Activated CD4-positive, alpha-beta T cell treated with anti-CD3 and anti-CD28 coated beads for 4 hours (primary cell): ENCODE measurements at places on chromosomes 1 and 21.

GRCh38 chr1:167722152-167722869, 529 bp downstream of the MPZL1 start:
- no peak for DNase-seq

- no peak for DNase-seq
These were observed 97.9 kb upstream of the HOOK1 start for GRCh38 chr1:59716832-59717231.

- DNase-seq, result no peak
These were observed 65.1 kb downstream of the CLIC6 start for GRCh38 chr21:34733852-34734251.

GRCh38 chr1:228836427-228836826, 101.1 kb downstream of the RHOU start:
- DNase-seq, result no peak

DNA sequence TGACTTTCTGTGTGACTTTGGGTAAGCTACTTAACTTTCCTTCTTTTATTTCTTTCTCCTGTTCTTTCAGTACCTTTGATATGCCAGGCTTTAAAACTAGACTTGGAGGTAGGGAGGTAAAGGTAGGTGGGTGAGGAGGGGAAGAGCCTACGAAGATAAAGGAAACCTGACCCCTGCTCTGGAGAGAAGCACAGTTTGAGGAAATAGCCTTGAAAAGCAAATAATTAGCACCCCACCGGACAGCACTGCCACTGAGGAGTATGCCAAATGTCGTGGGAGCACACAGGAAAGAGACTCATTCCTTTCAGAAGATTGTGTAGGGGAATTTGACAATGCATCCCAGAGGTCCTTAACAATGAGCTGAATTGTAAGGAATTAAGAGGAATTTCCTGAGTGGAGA, 65.2 kb upstream of the SPAG17 start:
- DNase-seq, result no peak

DNA sequence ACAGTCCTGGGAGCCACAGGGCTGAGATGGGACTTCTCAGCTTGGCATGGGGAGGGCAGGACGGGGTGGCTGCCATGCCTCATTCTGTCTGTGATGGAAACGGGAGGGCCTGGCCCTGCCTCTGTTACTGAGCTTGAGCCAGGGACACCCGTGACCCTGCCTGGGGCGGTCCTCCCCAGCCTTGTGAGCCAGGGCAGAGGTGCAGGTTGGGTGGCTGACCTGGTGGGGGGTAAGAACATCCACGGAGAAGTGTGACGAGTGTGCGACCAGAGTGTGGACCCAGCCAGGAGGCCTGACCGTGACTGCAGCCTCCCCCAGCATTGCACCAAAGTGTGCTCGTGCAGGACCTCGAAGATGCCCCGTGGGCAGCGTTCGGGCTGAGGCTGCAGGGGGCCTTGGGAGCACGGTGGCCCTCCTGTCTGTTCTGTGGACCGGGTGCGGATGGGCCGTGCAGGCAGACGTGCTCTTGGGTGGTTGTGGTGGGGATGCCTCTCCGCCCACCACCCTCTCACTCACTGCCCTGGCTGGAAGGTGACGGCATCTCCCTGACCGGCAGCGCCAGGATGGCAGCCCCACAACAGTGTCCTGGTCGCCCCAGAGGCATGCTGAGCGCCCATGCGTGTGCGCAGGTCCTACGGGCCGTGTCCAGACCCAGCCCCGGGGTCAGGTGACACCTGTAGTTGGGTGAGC, 45.4 kb downstream of the SKI start:
- no peak for DNase-seq

DNA sequence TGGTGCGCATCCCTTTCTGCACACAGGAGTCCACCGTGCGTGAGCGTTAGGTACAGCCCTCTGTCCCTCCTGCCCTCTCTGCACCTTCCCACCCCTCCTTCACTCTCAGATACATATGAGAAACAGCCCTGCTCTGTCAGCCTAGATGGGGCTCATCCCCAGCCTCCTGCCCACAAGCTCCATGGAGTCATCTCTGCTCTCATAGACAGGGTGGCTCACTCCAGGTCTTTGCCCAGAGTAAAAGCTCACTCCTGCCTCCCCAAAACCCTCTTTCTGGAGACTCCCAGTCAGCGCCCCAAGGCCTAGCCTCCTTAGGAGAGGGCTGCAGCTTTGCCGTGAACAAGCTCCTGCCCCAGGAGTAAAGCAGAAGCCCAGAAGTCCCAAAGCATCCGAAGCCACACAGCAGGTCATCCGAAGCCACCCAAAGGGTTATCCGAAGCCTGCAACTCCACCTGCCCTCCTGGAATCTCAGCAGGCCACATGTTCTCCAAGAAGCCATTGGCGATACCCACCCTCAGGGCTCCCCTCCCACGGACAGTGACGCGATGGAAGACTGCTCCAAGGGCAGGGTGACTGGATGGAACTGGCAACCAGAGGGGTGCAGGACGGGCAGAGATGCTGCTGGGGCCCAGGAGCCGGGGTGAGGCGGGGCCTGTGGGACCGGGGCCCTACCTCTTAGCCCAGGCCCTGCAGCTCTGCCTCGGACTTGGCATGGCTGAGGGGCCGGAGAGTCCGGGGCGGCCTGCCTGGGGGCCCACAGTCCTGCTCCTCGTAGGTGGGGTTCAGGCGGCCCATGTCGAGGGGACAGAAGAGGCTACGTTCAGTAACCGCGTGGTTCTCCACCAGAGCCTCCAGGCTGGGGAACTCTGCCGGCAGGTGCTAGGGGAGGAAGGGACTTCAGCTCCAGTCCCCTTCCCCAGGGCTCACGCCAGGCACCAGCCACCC, 3.6 kb upstream of the KIF17 start:
- DNase-seq, result no peak
